ENCODE measurements at places on chromosomes 3 and 15. TPM values are rescaled to one million over a fixed set of nuclear protein-coding genes. Genes with fewer than 3 reads are reported as not detected.

SETMAR gene
- 9.4 TPM for total RNA-seq

GRCh38 chr15:60721707-60722106 is 242.8 kb upstream of the ICE2 start:
- H3K27ac ChIP-seq = no peak overlapping the region
- H3K27me3 ChIP-seq = no peaks in the 10 kb centered on the region
- H3K4me3 ChIP-seq = no peak overlapping the region
- H3K4me1 ChIP-seq = no peaks in the 10 kb centered on the region
- no peaks in the 10 kb centered on the region for H3K36me3 ChIP-seq

PP2D1 gene
- not detected for total RNA-seq

DNA sequence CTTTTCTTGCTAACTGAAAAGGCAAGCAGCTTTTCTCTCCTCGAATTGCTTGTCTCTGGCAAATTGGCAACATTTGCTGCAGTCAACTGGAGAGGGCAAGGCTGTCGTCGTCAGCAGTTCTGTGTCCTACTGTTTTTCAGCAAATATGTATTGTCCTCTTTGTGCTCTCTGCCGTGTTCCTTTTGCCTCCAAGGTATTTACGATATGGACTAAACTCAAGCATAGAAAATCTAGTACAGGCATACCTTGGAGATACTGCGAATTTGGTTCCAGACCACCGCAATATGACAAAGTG is 558 bp upstream of the SLC30A4 start:
- H3K27me3 ChIP-seq = no peaks in the 10 kb centered on the region
- no peaks in the 10 kb centered on the region for H3K36me3 ChIP-seq
- peak overlapping the region; percentile 94 for H3K4me3 ChIP-seq
- peaks cover 14% of the 10 kb centered on the region for H3K4me1 ChIP-seq
- no peak for DNase-seq
- H3K27ac ChIP-seq = peak overlapping the region; percentile 80

DNA sequence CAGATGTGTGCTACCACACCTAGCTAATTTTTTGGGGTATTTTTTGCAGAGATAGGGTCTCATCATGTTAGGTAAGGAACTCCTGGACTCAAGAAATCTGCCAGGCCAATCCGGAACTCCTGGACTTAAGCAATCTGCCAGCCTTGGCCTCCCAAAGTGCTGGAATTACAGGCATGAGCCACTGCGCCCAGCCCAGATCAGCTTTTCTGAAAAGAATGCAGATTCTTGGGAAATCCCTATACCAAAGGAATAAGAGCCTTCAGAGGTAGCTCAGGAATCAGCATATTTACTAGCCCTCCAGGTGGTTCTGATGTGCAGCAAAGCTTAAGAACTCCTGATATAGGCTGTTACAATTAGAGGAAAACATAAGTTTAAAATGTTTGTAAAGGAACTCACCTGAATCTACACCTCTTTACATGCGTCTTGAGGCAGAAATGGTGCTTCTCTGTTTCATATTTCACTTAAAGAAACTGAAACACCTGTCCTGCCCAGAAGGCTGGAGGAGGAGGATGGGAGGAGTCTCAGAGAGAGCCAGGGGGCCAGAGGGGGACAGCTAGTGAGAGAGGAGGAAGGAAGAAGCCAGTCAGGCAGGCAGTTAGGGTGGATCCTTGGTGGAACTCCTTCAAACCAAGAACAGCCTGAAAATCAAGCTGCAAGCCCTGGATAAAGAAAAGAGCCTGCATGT is at the start of gene XCR1:
Gene XCR1, minus strand, starts transcription at position 463 of the 685 bp plus-strand sequence. CDS start 5,536 bp downstream, outside the sequence.
- no peaks in the 10 kb centered on the region for H3K27me3 ChIP-seq
- H3K36me3 ChIP-seq = no peaks in the 10 kb centered on the region
- H3K4me1 ChIP-seq = no peaks in the 10 kb centered on the region
- H3K4me3 ChIP-seq = no peak within 1 kb of the TSS

- no peak overlapping the region for H3K4me3 ChIP-seq
- no peak for DNase-seq
- H3K27me3 ChIP-seq = no peaks in the 10 kb centered on the region
- H3K4me1 ChIP-seq = no peaks in the 10 kb centered on the region
- no peak overlapping the region for H3K27ac ChIP-seq
Observed at GRCh38 chr15:70451821-70452653, 311.3 kb downstream of the UACA start.

APOD gene
- total RNA-seq = 265 TPM

SKOR1 gene
- 0.25 TPM for total RNA-seq

- H3K36me3 ChIP-seq = peaks cover 39% of the 10 kb centered on the region
- no peaks in the 10 kb centered on the region for H3K4me1 ChIP-seq
- H3K27me3 ChIP-seq = no peaks in the 10 kb centered on the region
- H3K4me3 ChIP-seq = no peak overlapping the region
Observed at GRCh38 chr15:58856086-58856485, 77.4 kb downstream of the SLTM start.

ZNF620 gene
- 2.2 TPM for total RNA-seq

- H3K4me1 ChIP-seq = peaks cover 92% of the 10 kb centered on the region
- no peak overlapping the region for H3K4me3 ChIP-seq
- no peaks in the 10 kb centered on the region for H3K27me3 ChIP-seq
Observed at GRCh38 chr15:67089217-67090193, 24.1 kb downstream of the SMAD3 start.

GRCh38 chr15:78208887-78209645 is 25.3 kb downstream of the ACSBG1 start:
- DNase-seq = no peak
- peak overlapping the region; percentile 47 for H3K27ac ChIP-seq
- H3K27me3 ChIP-seq = no peaks in the 10 kb centered on the region

- no peak overlapping the region for H3K27ac ChIP-seq
- no peak overlapping the region for H3K4me3 ChIP-seq
- no peak for DNase-seq
Observed at GRCh38 chr15:83993591-83993990, 242.0 kb upstream of the GOLGA6L4 start.

DNA sequence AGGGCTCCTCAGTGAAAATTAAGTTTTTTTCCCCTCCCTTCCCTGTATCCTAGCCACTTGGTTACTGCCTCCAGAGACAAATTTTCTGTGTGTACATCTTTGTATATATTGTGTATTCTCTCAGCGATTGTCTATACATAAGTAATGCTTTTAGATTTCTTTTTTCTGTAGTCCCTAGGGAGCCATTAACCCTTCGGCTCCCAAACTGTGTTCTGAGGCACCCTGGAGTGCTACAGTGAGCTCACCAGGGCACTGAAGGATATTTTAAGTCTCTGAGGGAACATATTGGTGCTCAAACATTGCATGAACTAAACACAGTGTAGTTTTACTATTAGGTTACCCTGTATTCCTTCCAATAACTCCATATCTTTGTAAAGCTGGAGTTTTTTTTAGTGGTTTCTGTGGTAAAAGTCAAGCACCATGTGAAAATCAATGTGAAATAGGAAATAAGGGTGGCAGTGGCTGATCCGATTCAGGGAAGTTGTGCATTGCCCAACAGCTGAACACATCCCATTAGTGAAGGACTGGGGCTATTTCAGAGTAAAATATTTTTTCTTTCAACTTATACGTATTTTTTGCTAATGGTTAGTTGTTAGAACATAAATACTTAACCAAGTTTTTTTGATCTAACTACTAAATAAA is 43.0 kb downstream of the USP13 start:
- peaks cover 15% of the 10 kb centered on the region for H3K36me3 ChIP-seq
- H3K27ac ChIP-seq = peak overlapping the region; percentile 56
- no peak overlapping the region for H3K4me3 ChIP-seq
- no peaks in the 10 kb centered on the region for H3K27me3 ChIP-seq

- H3K4me3 ChIP-seq = no peak overlapping the region
- H3K4me1 ChIP-seq = no peaks in the 10 kb centered on the region
- H3K27me3 ChIP-seq = no peaks in the 10 kb centered on the region
- H3K36me3 ChIP-seq = no peaks in the 10 kb centered on the region
- no peak for DNase-seq
Observed at GRCh38 chr3:28948685-28949084, 332.2 kb upstream of the RBMS3 start.

DNA sequence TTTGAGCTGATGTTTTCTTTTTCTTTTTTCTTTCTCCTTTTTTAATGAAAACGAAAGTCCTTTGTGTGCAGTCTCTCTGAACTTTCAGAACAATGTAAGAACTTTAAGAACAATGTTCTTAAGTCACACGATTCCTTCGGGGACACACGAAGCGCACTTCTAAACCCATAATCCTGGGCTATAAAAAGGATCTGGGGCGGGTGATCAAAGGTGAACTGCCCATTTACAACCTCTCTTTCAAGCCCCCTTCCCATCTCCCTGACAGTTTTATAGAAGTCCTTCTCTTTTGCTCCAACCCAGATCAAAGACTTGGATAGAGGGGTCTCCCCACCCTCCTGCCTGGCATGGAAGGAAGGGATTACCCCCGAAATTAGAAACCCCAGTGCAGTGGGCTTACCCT is 126.8 kb downstream of the BDH1 start:
- DNase-seq = no peak
- no peaks in the 10 kb centered on the region for H3K4me1 ChIP-seq
- H3K27ac ChIP-seq = no peak overlapping the region
- H3K36me3 ChIP-seq = no peaks in the 10 kb centered on the region

DNA sequence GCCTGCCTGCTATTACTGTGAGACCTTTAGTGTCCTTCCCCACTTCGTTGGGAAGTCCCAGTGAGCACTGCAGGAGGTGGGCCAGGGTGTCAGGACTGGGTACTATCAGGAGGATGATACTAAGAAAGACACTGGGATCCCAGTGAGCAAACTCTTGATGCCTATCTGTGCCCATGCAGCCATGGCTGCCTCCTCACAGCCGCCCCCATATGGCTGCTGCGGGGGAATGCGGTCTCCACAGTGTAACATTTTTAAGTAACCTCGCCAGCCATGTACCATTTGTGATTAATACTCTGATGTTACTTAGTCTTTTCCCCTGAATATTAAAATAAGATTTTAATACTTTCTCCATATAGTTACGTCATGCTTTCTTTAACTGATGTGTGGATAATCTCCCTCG is 312.2 kb downstream of the RYR3 start:
- H3K36me3 ChIP-seq = no peaks in the 10 kb centered on the region
- H3K27me3 ChIP-seq = no peaks in the 10 kb centered on the region
- no peak overlapping the region for H3K4me3 ChIP-seq
- H3K27ac ChIP-seq = no peak overlapping the region
- no peak for DNase-seq
- H3K4me1 ChIP-seq = no peaks in the 10 kb centered on the region

DNA sequence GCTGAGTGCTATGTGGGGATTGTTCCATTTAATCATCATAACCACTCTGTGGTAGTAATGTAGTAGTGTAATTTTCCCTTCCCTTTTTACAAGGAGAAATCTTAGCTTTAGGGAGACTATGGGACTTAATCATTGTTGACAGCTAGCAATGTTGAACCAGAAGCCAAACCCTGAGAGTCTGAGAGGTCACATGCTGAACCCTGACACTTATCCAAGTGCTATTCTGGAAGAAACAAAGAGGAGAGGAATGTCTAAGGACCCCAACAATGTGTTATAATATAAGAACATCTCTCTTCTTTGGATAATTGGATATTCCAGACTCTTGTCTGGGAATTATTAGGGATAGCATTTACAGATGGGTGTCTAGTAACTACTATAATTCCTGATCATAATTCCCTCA is 58.4 kb downstream of the GAP43 start:
- no peaks in the 10 kb centered on the region for H3K36me3 ChIP-seq
- no peak for DNase-seq
- H3K27ac ChIP-seq = no peak overlapping the region
- no peaks in the 10 kb centered on the region for H3K4me1 ChIP-seq
- no peaks in the 10 kb centered on the region for H3K27me3 ChIP-seq
- no peak overlapping the region for H3K4me3 ChIP-seq

- H3K27me3 ChIP-seq = peaks cover 1% of the 10 kb centered on the region
- H3K4me3 ChIP-seq = no peak overlapping the region
- no peaks in the 10 kb centered on the region for H3K36me3 ChIP-seq
Observed at GRCh38 chr3:137035631-137036030, 77.8 kb downstream of the IL20RB start.

ATP6V1A gene
- total RNA-seq = 17.0 TPM
